RCC 7860 (cell line): ENCODE measurements at places on chromosomes 12 and 14.

DNA sequence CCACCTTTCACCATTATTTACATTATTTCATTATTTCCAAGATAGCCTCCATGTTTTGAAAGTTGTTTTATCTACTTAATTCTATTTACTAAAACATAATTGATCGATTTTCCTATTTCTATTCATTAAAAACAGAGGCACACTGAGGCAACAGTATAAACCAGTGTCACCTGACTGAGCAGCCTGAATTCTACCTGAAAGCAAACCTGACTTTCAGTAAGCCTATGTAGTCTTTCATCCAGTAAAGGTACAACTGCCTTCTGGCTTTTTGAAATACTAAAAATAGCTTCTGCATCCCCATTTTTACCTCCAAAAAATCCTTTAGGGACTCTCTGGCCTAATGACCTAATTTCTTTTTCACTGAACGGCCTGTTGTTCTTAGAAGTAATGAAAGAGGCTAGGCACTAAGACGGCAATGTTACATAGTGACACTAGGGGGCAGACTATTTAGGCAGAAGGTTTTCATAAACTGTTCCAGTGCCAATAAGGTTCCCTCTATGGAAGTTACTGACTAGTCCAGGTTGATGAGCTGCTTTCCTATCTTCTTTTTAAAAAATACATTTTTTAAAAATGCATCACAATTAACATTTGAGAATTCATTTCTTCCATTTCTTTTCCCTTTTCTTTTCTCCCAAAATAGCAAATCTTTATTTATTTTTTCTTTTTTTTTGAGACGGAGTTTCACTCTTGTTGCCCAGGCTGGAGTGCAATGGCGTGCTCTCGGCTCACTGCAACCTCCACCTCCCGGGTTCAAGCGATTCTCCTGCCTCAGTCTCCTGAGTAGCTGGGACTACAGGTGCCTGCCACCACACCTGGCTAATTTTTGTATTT is 17.5 kb downstream of the ANAPC5 start:
- DNase-seq, result peak; percentile 53

DNA sequence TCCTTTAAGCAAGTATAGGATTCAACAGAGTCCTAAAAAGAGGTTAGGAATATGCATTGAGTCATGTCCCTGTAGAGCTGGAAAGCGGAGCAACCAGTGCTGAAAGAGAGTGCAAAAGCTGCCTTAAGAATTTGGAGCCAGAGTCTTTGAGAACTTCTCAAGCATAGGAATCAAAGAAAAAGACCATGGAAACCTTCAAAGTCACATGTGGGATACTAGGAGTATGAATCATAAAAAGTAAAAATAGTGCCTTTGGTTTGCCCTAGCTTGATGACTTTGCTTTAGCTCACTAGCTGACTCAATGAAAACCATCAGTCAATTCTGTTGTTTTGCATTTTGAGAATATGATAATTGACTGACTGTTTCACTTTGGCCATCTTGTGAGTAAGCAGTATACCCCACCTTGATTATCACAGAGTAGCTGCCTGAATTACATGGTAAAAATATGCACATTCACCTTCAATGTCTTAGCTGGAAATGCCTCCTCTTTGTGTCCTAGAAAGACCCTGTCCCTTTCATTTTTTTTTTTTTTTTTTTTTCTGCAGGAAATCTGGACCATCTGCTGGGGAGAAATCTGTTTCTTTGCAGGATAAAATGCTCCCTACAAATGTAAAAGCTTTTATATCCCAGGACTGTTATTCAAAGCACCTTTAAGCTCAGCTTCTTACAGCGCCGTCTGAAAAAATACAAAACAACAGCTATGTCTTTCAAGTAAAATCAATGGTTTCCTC is 248.6 kb upstream of the KRR1 start:
- DNase-seq, result peak; percentile 83

- DNase-seq, result no peak
Observed at GRCh38 chr12:55057481-55057880, 37.7 kb downstream of the NEUROD4 start.

GRCh38 chr14:103702497-103703432 is 12.5 kb downstream of the XRCC3 start:
- no peak for DNase-seq

DNA sequence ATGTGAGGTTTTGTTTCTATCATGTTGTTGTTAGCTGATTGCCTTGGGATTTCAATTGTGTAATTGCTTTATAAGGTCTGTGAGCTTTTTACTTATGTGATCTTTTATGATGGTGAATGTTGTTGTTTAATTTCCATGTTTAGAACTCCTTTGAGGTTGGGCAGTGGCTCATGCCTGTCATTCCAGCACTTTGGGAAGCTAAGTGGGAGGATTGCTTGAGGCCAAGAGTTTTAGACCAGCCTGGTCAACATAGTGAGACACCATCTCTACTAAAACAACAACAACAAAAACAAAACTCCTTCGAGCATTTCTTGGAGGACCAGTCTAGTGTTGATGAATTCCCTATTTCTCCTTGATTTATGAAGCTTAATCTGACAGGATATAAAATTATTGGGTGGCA is 102.1 kb upstream of the PMCH start:
- no peak for DNase-seq

DNA sequence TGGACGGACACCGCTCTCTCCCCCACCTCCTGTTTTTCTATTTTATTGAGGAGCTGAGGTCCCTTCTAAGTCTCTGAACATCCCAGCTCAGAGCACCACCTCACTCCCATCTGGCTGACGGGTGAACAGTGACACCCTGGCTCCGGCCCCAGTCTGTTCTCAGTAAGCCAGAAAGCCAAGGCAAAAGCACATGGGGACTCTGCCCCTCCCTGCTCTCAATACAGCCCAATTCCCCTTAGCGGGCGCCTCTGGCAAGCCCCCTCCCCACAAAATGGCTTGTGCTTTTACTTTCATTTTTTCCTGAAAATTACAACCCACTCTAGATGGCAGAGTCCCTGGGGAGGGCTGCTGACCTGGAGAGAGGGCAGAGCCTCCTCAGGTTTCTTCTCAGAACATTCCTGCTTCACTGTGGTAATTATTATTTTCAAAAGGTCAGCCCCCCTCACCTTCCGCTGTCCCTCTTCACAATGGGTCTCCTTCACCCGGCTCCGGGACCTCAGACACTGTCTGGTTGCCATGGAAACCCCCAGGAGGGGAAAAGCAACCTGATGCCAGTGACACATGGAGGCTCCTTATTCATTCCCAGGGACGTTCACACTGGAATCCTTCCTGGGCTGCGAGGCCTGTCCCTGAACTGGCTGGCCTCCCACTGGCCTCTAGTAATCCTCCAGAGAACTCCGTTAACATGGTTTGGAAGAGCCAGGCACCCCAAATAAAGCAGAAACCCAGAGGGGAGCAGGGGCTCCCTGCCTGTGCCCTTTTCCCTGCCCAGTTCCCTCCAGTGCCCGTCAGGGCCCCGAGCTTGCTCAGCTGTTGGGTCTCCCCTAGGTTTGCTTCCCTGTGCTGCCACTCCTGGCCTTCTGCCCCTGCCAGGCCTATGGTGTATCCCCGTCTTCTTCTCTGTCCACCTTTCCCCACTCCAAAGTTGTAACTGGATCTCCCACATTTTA is 15.9 kb downstream of the COL2A1 start:
- no peak for DNase-seq

DNA sequence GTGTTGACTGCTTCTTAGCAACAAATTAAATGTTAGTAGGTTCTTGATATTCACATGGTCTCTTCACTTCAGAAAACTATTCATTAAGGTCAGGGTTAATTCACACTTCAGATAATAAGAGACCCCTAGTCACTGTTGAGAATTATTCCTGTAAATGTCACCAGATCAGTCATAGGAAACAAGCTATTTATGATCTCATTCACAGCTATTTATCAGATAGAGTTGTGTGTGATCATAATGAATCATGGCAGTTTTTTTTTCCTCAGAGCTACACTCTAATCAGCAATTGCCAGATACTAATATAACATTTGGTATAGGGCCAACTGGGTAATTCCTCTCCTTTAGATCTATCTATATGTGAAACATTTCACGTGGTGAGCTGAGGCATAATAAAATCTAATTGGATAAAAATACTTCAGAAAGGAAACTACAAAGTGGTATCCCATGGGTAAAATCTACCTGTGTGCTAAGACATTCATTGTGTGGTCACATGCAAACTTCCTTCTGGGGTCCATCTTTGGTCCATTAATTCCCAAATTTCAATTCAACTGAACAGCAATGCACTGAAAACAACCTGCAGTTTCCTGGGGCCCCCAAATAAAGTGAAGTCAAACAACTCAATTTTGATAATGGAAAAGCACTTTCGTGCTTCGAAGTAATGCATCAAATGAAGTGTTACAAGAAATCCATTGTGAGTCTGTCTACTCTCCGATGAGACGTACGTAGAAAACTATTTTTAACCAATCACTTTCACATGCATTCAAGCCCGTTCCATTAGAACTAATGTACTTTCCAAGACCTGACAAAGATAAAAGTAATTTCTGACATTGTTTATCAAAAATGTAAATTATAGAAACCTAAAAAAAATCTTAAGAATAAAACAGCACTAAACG is 197.0 kb downstream of the ACSS3 start:
- no peak for DNase-seq

GRCh38 chr12:130258863-130259262 is 78.8 kb upstream of the PIWIL1 start:
- no peak for DNase-seq

DNA sequence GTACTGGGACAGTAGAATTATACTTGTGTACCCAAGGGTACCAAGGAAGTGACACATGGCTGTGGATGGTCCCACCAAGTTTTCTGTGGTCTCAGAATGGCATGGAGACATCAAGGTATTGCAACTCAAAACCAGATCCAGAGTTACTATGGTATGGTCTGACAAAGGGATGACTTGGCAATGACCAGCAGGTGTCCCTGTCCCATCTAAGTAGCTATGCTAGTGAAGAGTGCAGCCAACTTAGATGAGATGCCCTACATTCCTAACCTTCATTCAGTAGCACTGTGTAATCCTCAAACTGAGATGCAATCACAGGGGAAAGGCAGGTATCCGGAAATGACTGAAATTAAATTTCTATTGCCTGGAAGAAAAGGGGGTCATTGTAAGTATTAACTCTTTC is 188.7 kb upstream of the TMEM260 start:
- DNase-seq, result no peak

DNA sequence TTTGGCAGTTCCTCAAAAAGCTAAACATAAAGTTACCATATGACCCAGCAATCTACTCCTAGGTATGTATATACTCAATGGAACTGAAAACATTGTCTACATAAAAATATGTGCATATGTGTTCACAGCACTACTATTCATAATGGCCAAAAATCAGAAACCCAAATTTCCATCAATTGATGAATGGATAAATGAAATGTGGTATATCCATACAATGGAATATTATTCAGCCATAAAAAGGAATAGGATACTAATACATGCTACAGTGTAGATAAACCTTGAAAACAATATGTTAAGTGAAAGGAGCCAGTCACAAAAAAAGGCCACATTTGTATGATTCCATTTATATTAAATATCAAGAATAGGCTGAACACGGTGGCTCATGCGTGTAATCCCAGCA is 3.4 kb downstream of the ACYP1 start:
- no peak for DNase-seq

- no peak for DNase-seq
Observed at GRCh38 chr14:56860441-56860840, 50.2 kb upstream of the OTX2 start.
